Left hindlimb (tissue), 1 donor: ENCODE measurements at places on chromosomes 11 and 22.

DNA sequence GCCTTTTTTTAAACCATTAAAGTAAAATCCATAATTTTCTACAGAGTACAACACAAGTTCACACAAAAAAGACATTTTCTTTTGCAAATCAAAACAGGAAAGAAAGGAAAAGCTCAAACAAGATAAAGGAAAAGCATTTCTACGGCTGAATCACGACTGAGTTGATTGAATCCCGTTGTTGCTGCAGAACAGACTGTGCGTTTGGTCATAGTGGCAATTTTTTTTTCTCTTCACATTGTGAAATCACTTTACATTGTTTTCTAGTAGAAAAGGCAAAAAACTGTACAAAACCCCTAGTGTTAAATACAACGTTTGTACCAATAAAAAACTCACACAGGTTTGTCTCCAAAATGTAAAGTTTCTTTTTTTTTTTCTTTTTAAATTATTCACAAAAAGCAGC, 17.3 kb upstream of the RAPSN start:
- no peak for DNase-seq

- no peak for DNase-seq
Observed at GRCh38 chr11:116976941-116977570, 121.2 kb downstream of the SIK3 start.

DNA sequence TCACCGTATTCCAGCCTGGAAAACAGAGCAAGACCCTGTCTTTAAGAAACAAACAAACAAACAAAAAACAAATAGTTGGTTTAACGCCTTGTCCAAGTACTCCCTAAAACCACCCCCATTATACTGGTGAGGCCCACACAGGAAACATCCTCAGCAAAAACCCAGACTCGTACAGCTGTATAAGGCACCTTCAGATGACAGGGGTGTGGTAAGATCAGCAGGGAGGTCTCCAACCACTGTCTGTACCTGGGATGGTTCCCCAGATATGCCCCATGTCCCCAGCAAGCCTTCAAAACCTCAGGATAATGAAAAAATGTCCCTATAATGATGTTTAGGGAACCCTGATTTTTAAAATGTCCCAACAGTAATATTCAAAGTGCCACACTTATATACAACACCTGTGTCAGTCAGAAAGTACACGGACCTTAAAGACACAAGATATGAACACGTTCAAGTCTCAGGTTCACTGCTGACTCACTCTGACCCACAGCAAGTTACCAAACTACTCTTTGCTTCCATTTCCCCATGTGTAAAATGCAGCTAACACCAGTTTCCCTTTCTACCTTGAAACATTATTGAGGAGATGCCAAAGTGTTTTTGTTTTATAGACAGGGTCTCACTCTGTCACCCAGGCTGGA, 9.3 kb downstream of the SF3A1 start:
- no peak for DNase-seq

- no peak for DNase-seq
Observed at GRCh38 chr11:19323502-19323901, 82.8 kb upstream of the E2F8 start.

DNA sequence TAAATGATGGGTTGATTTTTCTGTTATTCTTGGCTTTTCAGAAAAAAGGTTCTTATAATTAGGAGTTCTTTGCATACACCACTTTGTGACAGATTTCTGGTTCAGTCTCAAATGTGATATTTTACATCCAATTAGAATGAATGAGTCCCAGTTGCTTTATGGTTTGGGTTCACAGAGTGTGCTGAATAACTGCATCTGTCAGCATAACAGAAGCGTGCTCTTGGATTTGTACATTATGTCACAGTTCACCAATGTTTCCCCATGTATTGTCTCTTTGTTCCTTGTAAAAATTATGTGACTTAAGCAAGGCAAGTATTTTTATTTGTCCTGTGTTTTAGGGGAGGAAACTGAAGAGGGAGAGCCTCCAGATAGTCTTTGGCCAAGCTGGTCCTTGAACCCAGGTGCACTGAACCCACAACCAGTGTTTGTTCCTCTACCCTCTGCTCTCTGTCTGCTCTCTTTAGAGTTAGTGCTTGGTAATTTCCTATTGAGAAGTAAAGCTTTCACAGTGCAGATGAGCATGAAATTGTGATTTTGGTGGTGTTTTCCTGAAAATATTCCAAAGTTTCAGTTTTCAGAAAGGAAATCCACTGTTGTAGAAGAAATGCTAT, 107.5 kb downstream of the TBC1D22A start:
- no peak for DNase-seq

- no peak for DNase-seq
Observed at GRCh38 chr11:69615545-69616278, 25.2 kb upstream of the CCND1 start.

- no peak for DNase-seq
Observed at GRCh38 chr11:134157451-134157850, 66.3 kb downstream of the NCAPD3 start.

DNA sequence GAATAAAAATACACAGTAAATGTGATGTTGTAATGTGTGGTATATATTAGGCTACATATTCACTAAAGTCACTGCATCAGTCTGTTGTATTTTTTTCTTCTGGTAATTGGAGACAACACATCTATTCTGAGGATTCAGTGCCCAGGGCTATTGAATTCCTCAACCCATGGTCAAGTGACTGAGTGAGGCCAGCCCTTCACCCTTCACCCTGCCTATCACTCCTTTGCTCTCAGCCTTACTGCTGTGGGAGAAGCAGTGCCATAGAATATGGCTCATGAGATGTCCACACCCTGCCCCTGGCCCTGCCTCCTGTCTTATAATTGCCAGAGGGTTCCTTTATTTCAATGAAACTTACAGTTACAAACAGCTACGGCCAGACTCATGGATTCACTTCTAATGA, 295.6 kb downstream of the NTM start:
- DNase-seq = no peak

- no peak for DNase-seq
Observed at GRCh38 chr11:70032943-70033710, 45.0 kb upstream of the ANO1 start.

DNA sequence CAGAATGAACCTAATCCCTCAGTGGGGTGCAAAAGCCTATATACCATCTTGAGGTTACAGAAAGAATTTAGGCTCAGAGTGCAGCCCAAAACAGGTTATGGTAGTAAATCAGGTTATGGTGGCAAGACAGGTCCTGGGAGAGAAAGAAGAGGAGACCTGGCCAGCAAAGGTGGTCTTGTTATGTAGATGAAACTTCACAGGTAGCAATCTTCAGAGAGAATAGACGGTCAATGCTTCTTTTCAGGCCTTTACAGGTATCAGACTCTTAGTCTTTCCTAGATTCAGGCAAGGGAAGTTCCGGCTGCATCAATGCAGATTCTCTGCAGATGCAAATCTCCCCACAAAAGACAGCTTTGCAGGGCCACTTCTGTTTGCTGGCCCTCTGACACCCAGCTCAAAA, 45.8 kb upstream of the SORL1 start:
- no peak for DNase-seq

GRCh38 chr11:45304111-45304991, 18.2 kb upstream of the SYT13 start:
- no peak for DNase-seq

- no peak for DNase-seq
Observed at GRCh38 chr11:75350122-75350742, 1.2 kb downstream of the ARRB1 start.

DNA sequence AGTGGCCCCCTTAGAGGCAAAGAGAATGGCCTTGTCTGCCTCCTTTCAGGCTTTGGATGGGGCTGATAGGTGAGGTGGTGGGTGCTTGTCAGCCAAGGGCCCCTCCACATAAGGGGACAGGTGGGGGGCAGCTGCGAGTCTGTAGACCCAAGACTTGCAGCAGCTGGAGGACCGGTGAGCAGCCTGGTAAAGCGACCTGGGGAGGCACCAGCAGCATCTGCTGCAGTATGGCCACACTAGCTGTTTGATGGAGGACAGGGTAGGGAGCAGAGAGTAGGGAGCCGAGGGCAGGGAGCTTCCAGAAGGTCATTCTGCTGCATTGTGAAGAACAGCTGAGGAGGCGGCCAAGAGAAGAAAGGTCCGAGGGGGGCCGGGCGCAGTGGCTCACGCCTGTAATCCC, 16.8 kb upstream of the MRTFA start:
- DNase-seq = peak; percentile 37

GRCh38 chr11:1233351-1234053, 10.6 kb downstream of the MUC5B start:
- peak; percentile 19 for DNase-seq

- DNase-seq = peak; percentile 76
Observed at GRCh38 chr22:28051787-28052356, 132.8 kb upstream of the PITPNB start.

DNA sequence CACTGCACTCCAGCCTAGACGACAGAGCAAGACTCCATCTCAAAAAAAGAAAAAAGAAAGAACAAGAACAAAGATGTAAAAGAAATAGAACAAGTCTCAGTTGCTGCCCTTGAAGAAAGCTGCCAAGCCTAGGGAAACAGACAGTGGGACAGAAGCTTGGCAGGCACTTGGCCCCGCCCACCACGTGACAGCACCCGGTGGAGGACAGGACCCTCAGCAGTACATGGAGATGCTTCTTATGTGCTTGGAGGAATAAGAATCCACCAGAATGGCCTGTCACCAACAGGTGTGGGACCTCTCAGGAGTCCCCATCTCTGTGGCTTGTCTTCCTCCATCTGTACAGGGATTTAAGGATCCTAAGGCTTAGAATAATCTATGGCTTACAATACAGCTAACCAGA, 7.6 kb upstream of the TMPRSS6 start:
- DNase-seq = no peak

DNA sequence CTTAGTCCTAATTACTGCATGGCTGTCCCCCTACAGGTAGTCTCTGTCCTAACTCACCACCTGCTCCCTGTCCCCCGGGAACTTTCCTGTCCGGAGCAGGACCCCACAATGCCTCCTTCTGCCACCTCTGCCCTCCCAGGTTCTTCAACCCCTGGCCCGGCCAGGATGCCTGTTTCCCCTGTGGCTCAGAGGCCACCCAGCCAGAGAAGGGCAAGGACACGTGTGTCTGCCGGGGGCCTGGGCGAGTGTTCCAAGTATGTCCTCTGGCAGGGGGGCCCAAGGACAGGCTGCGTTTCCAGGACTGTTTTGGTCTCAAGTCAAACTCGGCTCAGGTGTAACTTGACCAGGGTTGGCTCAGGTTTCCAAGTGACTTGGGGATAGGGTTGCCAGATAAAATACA, 63.8 kb downstream of the BTG4 start:
- no peak for DNase-seq

DNA sequence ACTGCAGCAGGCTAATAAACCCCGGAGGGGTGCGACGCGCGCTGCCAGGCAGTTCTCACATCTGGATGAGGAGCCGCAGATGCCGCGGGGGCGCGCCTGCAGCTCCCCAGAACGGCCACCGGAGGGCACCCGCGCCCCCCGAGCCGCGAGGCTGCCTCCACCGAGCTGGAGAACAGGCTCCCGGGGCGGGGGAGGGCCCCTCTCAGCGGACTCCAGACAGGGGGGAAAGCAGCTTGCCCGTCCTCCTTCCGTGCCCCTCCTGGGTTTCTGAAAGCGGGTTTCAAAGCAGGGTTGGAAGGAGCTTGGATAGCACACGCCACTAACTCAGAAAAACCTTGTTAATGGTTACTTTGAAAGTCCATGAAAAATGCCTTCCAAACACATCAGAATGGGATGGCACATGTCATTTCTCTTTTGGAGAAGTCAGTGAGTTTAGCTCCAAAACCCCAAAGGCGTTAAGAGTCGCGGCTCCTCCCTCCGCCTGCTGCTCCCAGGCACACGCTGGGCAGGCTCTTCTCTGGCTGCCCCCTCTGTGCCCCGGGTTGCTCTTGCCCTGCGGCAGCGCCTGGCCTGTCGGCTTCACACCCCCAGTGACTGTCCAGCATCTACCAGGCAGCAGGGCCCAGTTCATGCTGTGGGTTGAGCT, 317.8 kb downstream of the NTM start:
- DNase-seq = peak; percentile 69

DNA sequence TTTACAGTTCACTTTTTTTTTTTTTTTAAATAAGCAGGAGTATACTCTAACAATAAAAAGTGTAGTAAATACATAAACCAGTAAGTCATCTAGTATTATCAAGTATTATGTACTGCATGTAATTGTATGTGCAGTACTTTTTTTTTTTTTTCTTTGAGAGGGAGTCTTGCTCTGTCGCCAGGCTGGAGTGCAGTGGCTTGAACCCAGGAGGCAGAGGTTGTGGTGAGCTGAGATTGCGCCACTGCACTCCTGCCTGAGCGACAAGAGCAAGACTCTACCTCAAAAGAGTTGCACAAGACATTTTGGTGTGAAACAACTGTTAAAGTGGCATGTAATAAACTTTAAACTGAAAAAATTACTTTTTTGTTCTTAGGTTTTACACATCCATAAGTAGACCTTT, 16.7 kb downstream of the BCL2L13 start:
- DNase-seq = no peak

GRCh38 chr11:6596239-6596877, 7.1 kb downstream of the RRP8 start:
- DNase-seq = no peak
